ENCODE measurements at places on chromosomes 13 and 19.
A peak's percentile ranks its signal among the peaks of the same experiment; 100 is the strongest.

- no peak for DNase-seq
These were observed 137.5 kb downstream of the CRYL1 start for GRCh38 chr13:20388184-20388583.

- no peak for DNase-seq
These were observed 1.9 kb downstream of the ZC3H4 start for GRCh38 chr19:47111682-47112165.

DNA sequence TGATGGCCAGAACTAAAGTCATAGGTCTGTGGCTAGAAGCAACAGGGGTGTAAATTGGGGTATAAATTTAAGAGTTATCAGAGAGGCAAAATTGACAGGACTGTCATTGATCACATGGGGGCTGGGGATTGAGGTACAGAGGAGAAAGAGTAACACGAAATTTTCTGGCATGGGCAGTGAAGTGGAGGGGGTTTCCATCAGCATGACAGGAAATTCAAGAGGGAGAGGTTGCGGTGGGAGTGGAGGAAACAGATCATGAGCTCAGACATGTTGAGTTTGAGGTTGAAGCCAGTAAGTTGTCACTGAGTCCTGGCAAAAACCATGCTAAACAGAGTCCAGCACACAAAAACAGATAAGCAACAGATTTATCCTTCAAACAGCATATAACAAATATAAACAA is 192.1 kb upstream of the TSC22D1 start:
- peak; percentile 28 for DNase-seq

DNA sequence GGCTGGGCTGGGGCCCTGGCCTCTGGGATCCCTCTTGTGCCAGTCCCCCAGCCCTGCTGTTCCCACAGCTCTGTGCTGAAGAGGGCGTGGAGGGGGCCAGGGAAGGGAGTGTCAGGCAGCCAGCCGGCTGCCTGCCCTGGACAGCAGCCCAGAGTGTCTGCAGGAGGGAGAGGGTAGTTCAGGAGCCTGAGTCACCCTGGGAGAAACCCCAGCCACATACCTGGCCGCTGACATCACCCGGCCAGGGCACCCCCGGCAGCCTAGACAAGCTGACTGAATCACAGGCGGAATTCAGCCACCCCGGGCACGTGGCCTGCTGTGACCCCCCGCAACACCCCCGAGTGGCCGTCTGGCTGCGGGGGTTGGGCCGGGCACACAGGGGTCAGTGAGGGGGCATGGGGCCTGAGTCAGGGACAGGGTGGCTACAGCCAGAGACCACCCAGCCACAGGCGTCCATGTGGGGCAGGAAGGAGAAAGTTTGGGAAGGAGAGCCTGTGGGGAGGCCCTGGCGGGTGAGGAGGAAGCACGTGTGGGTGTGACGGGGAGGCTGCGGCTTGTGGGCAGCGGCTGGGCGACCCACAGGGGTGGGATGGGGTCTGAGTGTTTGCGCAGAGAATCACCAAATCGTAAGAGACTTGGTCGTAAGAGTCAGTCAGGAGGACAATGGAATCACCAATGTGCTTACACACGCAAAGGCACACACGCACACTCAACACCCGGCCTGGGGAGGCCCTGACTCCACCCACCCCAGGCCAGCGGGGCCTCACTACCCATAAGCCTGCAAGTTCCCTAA is 11.9 kb upstream of the FOSB start:
- no peak for DNase-seq

DNA sequence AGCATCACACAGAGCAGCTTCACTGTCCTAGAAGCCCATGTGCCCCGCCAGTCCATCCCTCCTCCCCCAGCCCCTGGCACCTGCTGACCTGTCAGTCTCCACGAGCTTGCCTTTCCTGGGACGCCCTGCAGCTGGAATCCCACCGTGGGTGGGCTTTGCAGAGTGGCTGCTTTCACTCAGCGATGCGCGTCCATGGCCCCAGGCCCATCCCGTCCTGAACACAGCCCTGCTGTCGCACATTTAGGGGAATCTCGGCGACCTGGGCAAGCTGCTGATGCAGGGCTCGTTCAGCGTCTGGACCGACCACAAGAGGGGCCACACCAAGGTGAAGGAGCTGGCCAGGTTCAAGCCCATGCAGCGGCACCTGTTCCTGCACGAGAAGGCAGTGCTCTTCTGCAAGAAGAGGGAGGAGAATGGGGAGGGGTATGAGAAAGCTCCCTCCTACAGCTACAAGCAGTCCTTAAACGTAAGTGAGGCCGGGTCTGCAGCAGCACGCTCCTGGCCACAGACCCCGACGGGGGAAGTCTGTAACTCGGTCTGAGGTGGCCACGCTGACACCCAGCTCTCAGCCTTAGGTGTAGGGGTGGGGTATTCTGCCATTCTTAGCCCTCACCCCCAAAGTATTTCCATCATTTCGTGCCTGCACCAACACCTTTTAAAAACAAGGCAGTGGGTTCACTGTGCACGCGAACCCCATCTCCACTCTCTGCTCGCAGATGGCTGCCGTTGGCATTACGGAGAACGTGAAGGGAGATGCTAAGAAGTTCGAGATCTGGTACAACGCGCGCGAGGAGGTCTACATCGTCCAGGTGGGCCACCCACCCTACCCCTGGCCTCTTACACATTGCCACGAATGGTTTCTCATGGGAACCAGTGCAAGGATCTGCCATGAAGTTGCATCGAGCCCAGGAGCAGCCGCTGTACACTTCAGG is 18.3 kb upstream of the F7 start:
- DNase-seq = no peak

GRCh38 chr13:98940325-98941001 is 37.4 kb downstream of the DOCK9 start:
- no peak for DNase-seq

- DNase-seq = no peak
These were observed 518.4 kb upstream of the SLITRK1 start for GRCh38 chr13:84400706-84401105.

- DNase-seq = no peak
These were observed 731 bp downstream of the MAG start for GRCh38 chr19:35292421-35293362.

DNA sequence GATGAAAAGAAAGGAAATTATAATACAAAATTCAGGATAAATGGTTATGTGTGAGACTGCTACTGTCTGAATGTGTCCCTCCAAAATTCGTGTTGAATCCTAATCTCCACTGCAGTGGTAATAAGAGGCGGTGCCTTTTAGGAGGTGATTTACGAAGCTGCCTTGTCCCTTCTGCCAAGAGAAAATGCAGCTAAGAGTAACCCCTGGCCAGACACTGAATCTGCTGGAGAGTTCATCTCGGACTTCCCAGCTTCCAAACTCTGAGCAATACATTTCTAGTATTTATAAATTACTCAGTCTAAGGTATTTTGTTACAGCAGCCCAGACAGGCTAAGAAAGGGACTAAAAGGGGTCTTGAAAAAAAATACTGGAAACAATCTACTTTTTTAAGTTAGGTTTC is 152.6 kb downstream of the KLF12 start:
- no peak for DNase-seq

- no peak for DNase-seq
These were observed 56.1 kb upstream of the STK24 start for GRCh38 chr13:98632961-98633360.

- no peak for DNase-seq
These were observed 20.4 kb downstream of the MEIS3 start for GRCh38 chr19:47398707-47399597.

DNA sequence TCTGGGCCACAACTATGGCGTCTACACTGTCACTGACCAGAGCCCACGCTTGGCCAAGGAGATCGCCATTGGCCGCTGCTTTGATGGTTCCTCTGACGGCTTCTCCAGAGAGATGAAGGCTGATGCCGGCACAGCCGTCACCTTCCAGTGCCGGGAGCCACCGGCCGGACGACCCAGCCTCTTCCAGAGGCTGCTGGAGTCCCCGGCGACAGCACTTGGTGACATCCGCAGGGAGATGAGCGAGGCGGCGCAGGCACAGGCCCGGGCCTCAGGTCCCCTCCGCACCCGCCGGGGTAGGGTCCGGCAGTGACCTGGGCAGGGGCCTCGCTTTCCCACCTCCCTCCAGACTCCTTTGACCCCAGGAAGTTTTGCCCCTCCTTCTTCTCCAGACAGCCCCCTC is 7.6 kb downstream of the CILP2 start:
- no peak for DNase-seq

GRCh38 chr13:23752111-23753001 is 136.8 kb downstream of the MIPEP start:
- DNase-seq = peak; percentile 69

DNA sequence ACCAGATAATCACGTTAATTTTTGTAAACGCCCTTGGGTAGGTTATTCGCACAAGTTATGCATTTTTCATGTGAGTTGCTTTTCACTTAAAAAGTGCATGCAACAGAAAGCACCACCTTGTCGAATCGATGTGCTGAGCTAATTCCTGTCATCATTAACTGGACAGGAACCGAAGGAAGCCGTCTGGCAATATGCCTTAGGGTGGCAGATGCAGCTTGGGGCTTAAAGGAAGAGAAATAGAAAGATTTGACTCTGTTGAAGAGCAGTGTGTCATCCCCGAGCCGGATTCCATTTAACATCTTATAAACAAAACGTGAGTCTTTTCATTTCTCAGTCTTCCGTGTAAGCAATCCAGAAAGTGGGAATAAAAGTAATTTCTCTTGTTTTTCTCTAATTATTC is 70.0 kb downstream of the ATP11A start:
- DNase-seq = no peak

GRCh38 chr13:64867856-64868255 is 2362.3 kb downstream of the PCDH9 start:
- no peak for DNase-seq

DNA sequence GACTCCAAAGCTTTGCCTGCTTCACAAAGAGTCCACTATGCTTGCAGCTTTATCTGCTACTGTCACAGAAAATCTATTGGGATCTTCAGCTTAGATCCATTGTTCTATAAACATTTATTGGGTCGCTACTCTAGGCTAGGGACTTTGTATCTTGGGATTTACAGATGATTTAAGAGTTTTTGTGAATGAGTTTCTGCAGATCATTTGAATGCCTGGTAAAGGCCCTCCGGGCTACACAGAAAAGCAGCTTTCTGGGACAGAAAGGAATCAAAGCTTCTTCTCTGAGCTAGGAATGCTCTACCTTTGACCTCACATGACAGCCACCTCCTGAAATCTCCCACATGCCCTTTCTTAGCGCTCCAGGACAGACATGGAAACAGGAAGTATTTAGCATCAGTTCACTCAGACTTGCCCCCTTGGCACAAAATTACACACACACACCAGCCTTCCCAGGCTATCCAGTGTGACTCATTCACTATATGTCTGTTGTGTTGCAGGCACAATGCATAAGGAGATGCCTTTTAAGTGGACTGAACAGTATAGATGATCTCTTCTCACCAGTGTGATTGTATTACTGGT is 492.4 kb downstream of the DACH1 start:
- no peak for DNase-seq

- no peak for DNase-seq
These were observed 170.4 kb downstream of the LIG4 start for GRCh38 chr13:108044954-108045353.

GRCh38 chr19:34502582-34503411 is 21.2 kb downstream of the WTIP start:
- DNase-seq = no peak

DNA sequence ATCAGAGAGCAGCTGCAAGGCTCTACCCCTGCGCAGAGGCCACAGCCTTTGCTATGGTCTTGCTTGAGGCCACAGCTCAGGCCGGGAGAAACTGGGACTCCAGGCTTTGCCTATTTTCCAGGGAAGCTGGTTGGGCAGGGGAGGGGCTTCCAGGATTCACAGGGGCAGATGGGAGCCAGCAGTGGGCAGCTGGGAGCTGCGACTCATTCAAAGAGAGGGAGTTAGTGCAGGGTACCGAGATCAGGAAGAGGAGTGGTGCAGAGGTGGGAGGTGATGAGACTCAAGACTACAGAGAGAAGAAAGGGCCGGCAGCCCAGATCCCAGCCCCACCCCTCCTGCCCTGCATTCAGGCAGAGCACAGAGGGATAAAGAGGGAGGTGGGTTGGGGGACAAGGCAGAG is 12.1 kb downstream of the ADGRE5 start:
- no peak for DNase-seq

GRCh38 chr13:79423801-79424642 is 18.0 kb upstream of the RBM26 start:
- DNase-seq = no peak

DNA sequence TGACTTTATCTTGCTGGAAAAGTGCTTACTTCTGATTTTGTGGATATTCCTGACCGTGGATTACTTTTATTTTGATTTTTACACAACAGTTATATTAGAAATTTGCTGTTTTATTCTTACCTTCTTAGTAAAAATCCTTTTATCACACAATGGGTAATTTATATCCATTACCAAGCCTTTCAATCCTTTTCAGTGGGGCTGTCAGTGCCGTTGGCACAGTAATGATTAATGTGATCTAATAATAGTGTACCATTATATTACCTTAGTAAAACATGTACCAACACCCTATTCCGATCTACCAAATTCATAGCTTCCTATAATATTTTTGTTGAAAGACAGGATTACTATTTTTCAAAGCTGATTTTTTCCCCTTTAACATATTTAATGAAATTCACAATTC is 87.3 kb upstream of the ZNF536 start:
- no peak for DNase-seq

DNA sequence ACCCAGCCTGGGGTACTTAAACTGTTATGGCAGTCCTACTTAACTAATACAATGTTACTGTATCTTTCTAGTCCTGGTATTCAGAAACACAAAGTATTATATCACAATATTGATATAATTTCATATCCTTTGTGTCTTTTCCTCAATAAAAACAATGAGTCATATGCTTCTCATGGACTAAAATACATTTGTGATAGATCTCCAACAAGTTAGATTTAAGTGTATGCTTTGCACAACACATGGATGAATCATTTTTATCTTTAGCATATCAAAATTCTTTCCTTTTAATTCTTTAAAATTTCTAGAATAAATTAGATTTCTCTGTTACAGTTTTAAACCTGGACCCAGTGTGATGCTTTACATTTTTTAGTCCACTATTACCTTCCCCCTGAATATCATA is 1357.8 kb upstream of the ATXN8OS start:
- DNase-seq = no peak

DNA sequence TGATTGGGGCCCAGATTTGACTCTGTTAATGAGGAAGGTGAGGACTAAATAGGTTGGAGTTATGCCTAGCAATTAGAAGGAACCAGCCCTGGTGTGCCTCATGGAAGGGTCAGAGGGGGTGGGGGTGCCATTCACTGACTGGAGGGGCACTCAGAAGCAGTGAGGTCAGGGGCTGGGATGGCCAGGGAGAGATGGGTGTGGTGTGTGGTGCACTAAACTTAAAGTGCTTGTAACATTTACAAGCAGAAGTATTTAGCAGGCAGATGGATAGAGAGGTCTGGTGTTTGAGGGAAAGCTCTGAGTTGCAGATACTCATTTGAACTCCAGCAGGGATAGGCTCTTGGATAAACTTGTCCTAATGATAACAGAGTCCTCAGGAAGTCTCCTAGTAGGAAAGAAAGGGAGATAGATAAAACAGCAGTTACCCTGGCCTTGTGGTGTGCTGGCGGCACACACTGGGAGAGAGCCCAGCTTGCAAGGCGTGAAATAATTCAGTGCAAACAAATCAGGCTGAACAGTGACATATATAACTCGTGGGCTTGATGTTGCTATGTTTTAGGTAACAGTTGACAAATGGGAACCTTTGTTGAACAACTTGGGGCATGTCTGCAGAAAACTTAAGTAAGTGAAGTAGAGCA is 20.0 kb upstream of the UPF3A start:
- DNase-seq = no peak

Data from GM12878 (cell line).